ENCODE measurements at places on chromosomes 2 and 18. TPM values are rescaled to one million over a fixed set of nuclear protein-coding genes. Genes with fewer than 3 reads are reported as not detected.

Gene RESP18
- total RNA-seq, result not detected

Gene NMS
- total RNA-seq, result not detected

Gene SPC25
- total RNA-seq, result 98.4 TPM

Gene LRP2
- not detected for total RNA-seq

Gene ABCB11
- total RNA-seq, result not detected

Gene NT5DC4
- total RNA-seq, result not detected

Gene DYNAP
- not detected for total RNA-seq

Gene ATOH8
- 1.7 TPM for total RNA-seq

Gene SERPINB11
- total RNA-seq, result not detected

Gene TACR1
- not detected for total RNA-seq

Gene KLHL30
- 6.3 TPM for total RNA-seq

Gene STPG4
- total RNA-seq, result 4.4 TPM

Gene NDC80
- total RNA-seq, result 68.7 TPM

Gene ZNF521
- not detected for total RNA-seq

Gene ERICH2
- total RNA-seq, result 0.53 TPM

Gene TEKT4
- not detected for total RNA-seq

Gene FOXI3
- total RNA-seq, result not detected

Gene ZSWIM2
- not detected for total RNA-seq

Gene PRKAG3
- not detected for total RNA-seq

Gene SLC14A1
- 1.6 TPM for total RNA-seq

Gene SEPTIN10
- 149 TPM for total RNA-seq

Gene KLHL29
- total RNA-seq, result 0.86 TPM

Gene NAT8
- total RNA-seq, result not detected

Gene TRIP12
- total RNA-seq, result 106 TPM

Gene KLF11
- 18.7 TPM for total RNA-seq

Gene EGR4
- not detected for total RNA-seq

Gene NGEF
- total RNA-seq, result 37.5 TPM

Gene CCDC85A
- total RNA-seq, result 14.0 TPM

Gene EML6
- 0.67 TPM for total RNA-seq

Gene NOSTRIN
- total RNA-seq, result 1.6 TPM

Gene SATB2
- total RNA-seq, result 8.8 TPM

Gene TNFAIP6
- total RNA-seq, result 0.21 TPM

Gene ANKRD30BL
- total RNA-seq, result not detected

Gene UBXN2A
- total RNA-seq, result 36.5 TPM

Gene RETREG2
- total RNA-seq, result 120 TPM

Gene NXPH2
- total RNA-seq, result 34.5 TPM

Gene TRIB2
- total RNA-seq, result 2.0 TPM

Gene ZNF236
- total RNA-seq, result 15.1 TPM

Gene CCBE1
- 6.5 TPM for total RNA-seq

Gene ALPI
- total RNA-seq, result not detected

Gene ALS2
- 30.6 TPM for total RNA-seq

Gene TEX44
- not detected for total RNA-seq

Gene UBE2F
- 74.5 TPM for total RNA-seq

Gene FAM237A
- total RNA-seq, result not detected

Gene NEUROD1
- total RNA-seq, result not detected

Gene RGPD3
- total RNA-seq, result 0.21 TPM
